Activated CD8-positive, alpha-beta T cell treated with anti-CD3 and anti-CD28 coated beads, Interleukin-2, amount 10 ng/mL, durations not matched to agents 7 days and 5 days (primary cell): ENCODE measurements at places on chromosomes 2 and 18.

GRCh38 chr2:174072857-174073256 lies 107.7 kb upstream of the SP3 start:
- DNase-seq, result no peak

GRCh38 chr18:23943104-23943503 lies 71.5 kb upstream of the TTC39C start:
- peak; percentile 71 for DNase-seq

- no peak for DNase-seq
Measured at GRCh38 chr2:1771626-1772280, 27.4 kb upstream of the PXDN start.

DNA sequence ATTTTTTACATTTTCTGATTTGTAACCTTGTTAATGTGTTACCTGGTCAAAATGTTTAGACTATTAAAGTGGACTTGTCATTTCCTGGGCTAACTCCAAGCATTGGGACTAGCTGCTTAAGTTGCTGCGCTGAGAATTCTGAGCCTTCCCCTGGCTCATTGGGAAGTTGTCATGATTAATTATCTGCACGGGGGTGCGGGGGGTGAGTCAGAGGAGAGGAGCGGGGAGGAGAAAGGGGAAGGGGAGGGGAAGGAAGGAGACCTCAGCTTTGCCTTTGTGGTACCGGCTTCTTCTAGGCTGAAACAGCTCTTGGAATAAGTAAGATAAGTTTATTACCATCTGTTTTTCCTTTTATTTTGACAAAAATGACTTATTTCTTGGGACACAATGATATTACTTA lies 52.9 kb upstream of the APCDD1 start:
- no peak for DNase-seq

- no peak for DNase-seq
Measured at GRCh38 chr18:55503167-55503820, 84.7 kb downstream of the TCF4 start.

DNA sequence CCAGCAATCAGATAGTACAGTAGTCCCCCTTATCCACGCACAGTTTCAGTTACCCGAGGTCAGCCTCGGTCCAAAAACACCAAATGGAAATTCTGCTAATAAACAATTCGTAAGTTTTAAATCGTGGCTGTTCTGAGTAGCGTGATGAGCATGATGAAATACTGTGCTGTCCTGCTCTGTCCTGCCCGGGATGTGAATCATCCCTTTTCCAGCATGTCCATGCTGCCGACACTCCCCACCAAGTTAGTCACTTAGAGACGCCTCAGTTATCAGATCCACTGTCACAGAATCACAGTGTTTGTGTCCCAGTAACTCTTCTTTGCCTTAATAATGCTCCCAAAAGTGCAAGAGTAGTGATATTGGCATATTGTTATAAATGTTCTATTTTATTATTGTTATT lies 62.1 kb downstream of the MEX3C start:
- no peak for DNase-seq

DNA sequence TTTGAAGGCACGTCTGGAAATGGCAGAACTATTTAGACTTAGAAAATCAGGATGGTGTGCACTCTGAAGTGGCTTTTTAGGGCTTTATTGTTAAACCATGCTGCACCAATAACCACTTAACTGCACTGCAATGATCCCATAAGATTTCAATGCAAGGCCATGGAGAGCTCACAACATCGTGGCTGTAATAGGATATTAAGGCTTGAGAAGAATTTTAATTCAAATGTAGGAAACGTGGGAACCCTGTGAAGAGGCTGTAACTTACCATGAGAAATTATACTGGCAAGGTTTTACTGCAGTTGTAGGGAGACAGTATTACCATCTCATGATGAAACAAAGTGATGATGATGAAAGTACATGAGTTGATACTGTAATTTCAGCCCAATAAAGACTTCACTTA lies 242.5 kb downstream of the AFF3 start:
- no peak for DNase-seq

GRCh38 chr2:158685646-158686045 lies 109.5 kb upstream of the DAPL1 start:
- no peak for DNase-seq

DNA sequence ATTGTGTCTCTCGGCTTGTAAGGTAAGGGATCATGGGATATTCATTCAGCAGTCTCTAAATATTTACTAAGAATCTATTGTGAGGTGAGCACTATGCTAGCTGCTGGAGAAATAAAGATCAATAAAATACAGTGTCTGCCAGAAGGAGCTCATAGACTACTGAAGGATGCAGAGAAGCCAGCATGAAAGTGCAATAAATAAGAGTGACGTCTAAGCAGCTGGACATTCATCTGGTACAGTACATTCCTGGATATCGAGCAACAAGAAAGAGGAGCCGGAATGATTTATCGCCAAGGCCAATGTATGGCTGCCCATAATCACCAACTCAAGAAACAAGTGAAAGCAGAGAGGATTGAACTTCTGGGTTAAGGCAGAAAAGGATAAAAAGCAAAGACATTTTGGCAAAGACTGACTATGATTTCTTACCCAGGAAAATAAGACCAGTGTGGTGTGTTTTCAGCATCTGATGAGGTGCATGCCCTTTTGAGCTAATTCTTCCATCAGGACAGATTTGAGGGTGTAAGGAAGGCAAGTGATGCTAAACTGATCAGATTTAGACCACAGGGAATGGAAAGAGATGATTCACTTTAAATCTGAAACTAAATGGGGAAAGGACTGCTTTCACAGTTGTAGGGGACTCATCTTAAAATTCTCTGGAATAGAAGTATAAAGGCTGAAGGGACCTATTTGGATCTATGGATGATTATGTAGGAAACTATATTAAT lies 18.7 kb upstream of the LMAN1 start:
- DNase-seq, result no peak

DNA sequence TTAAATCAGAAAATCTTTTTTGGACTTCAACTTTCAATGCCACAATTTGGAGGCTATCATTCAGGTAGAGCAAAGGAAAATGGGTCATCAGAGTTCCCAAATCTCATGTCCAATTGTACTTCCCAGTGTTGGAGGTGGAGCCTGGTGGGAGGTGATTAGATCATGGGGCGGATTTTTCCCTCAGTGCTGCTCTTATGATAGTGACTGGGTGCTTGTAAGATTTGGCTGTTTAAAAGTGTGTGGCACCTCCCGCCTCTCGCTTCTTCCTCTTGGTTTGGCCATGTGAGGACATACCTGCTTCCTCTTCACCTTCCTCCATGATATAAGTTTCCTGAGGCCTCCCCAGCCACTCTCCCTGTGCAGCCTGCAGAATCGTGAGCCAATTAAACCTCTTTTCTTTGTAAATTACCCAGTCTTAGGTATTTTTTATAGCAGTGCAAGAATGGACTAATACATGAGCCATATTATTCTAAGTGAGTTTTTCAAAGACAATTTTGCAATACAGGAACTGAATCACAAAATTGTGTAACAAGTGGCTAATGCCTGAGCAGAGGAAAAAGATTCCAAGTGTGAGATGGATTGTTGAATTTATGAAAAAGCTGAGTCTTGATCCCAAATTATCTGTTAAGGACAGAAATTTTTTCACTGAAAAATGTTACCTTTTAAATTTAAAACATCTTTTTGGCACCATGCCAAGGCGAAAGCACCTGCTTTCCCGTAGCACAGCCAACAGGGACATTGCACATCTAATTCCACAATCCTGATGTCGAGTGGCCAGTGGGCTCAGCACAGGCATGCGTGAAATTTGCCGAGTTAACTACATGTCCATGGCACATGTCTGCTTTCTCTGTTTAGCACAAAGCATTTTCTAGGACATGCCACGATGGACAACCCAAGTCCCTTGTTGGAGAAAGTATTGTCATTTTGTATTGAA lies 150.9 kb downstream of the COL6A3 start:
- DNase-seq, result no peak

- no peak for DNase-seq
Measured at GRCh38 chr2:225573603-225574002, 174.1 kb downstream of the NYAP2 start.

GRCh38 chr2:53600815-53601214 lies 166.8 kb upstream of the CHAC2 start:
- no peak for DNase-seq

GRCh38 chr2:38207168-38207567 lies 131.2 kb upstream of the CYP1B1 start:
- no peak for DNase-seq

- DNase-seq, result no peak
Measured at GRCh38 chr2:125471963-125472362, 1184.0 kb upstream of the GYPC start.

GRCh38 chr2:165182029-165182428 lies 21.8 kb downstream of the SCN3A start:
- DNase-seq, result no peak

DNA sequence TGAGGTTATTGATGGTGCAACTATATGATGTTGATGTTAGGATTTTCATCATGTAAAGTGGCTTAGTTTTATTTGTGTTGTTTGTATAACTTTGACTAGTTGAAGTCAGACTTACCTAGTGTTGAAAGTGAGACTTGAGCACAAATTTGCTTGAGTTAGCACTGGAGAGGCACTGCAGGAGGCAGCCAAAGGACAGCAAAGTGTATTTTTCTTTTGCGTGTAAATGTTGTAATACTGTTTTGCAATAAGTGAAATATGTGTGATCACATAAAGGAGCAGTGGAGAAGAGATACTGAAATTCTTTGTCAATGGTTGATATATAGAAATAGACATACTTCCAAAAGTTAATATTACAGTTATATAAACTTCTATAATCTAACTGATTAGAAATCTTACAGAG lies 332.0 kb upstream of the RAB12 start:
- DNase-seq, result no peak

- no peak for DNase-seq
Measured at GRCh38 chr2:71643674-71644357, 190.5 kb downstream of the DYSF start.

GRCh38 chr18:57441071-57441794 lies 6.1 kb downstream of the ONECUT2 start:
- no peak for DNase-seq

- DNase-seq, result no peak
Measured at GRCh38 chr2:68031542-68032160, 31.2 kb downstream of the C1D start.

DNA sequence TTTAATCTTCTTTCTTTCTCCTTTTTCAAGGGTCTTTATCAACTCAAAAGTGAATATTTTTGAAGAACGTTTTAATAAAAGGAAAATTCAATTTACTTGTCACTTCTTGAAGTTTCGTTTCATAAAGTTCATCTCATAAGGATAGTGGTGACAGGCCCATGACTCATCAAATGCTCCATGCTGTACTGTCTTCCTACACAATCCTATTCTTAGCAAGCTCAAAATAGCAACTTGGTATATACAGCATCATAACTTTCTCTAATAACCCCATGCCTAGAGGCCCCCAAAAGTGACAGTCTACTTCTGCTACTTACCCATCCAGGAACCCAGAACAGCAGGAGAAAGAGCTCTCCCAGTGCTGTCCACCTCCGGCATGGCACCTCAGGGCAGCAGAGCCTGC lies 7.7 kb downstream of the FBXO15 start:
- no peak for DNase-seq

GRCh38 chr18:66571845-66572244 lies 32.0 kb downstream of the CDH19 start:
- no peak for DNase-seq

GRCh38 chr2:126764686-126765265 lies 108.8 kb downstream of the GYPC start:
- no peak for DNase-seq

GRCh38 chr18:23887493-23887892 lies 127.1 kb upstream of the TTC39C start:
- DNase-seq, result no peak

DNA sequence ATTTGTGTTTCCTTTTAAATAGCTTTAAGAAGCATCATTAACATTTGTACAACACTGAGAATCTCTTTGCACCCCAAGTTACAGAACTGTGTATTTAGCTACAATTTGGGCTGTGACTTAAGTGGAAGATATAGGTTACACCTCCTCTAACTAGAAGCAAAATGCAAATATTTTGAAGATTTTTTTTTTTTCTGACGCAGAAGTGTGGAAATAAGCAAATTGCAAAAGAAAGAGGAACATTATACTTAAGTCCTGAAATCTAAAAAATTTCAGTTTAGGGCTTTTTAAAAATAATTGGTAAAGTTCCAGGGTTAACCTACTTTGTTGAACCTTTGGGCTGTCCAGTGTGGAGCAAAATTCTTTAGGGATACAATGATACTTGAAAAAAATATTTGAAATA lies 41.4 kb upstream of the RBMS1 start:
- no peak for DNase-seq

- DNase-seq, result peak; percentile 46
Measured at GRCh38 chr2:88059979-88060906, 4.7 kb upstream of the KRCC1 start.

GRCh38 chr18:78773819-78774218 lies 205.8 kb upstream of the SALL3 start:
- no peak for DNase-seq
